Right renal pelvis (tissue), 4 donors: ENCODE measurements at places on chromosomes 11 and 22. TPM values are rescaled to one million over a fixed set of nuclear protein-coding genes. Genes with fewer than 3 reads are reported as not detected.

DNA sequence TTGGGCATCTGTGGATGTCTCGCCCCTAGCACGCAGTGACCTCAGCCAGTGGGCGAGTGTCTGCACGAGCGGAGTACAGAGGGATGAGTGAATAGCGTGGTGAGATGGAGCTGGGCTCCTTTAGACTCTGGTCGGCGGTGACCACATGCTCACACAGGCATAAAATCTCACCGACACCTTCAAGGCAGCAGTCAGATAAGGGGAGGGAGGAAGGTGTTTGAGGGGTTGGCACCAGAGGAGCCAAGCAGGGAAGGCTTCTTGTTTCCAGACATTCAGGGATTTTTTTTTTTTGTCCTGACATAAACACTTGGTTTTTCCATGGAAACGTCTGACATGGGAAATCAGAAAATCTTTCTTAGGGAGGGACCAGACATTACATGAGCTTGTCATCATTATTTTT, 35.8 kb downstream of the GRIK4 start:
- no peak for DNase-seq

DNA sequence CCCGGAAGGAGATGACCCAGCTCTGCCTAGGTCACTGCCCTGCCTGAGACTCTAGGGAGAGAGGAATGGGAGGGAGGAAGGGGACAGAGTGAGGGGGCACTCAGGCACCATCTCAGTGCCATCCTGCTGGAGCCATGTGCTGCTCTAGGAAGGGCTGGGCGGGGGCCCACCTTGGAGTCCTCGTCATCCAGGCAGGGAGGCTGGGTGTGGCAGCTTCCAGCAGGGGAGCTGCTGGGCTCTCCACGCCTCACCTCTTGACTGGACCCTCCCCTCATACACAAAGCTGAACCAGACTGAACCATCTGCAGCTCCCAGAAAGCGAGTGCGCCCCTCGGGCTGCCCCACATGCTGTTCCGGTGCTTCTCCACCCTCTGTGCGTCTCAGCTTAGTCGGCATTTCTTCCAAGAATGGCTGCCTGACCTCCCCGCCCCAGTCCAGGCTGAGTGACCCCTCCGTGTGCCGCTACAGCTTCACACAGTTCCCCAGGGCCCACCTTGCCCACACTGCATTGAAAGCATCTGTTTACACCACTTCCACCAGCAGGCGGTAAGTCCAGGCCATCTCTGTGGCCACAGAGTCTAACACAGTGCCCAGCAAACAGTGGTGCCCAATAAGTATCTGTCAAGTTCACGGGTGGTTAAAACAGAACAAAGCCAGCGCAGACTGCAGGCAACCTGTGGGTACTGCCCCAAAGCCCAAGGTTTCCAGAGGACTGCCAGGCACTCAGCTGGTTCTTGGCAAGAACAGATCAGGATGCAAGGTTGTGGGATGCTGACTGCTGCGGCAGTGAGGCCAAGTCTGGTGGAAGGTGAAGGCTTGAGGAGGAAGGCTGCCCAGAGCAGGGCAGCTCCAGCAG, 9.4 kb upstream of the TRIM29 start:
- DNase-seq, result no peak

DNA sequence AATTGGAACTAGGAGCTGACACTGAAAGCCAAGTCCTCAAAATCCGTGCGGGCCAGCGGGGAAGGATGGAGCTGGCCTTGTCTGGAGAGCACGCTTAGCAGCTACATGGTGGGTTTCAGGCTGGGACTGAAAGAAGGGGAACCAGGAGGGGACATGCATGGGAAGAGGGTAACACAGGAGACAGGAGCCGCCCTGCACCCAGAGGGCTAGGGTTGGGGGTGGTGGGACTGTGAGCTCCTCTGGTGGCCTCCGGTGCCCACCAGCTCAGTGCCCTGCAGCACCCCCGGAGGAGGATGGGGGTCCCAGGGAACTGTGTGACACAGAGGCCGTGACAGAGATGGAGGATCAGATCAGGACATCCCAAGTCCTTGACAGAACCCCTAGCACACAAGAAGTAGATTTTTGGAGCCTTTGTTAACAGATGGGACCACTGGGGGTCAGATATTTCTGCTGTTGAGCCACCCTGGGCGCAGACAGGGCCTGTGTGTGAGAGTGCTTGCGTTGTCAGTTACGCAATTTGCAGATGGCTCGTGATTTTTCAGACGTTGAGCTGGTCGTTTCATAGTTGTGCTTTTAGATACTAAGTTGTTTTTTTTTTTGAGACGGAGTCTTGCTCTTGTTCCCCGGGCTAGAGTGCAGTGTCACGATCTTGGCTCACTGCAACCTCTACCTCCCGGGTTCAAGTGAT, 21.3 kb upstream of the GRAMD4 start:
- no peak for DNase-seq

GRCh38 chr22:42754658-42755057, 34.0 kb upstream of the A4GALT start:
- DNase-seq, result no peak

DNA sequence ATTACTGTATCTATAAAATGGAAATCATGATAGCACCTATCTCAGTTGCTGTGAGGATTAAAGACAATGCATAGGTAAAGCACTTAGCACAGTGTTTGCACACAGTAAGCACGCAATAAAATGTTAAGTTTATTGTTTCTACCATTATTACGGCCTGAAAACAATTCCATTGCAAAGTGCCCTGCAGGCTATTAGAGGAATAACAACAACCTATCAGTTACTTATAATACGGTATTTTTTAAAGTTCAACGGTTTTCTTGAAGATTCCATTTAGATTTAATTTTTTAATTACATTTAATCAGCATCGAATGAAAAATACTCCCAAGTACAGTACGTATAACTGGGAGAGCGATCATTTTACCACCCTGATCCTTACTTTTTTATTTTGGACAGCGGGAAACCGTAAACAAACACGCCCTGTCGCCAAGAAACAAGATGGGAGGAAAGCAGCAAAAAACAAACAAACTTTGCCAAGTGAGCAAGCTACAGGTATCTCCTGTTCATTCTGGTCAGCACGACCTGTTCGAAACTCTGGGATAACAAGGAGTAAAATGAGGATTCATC, 893 bp downstream of the SLC36A4 start:
- no peak for DNase-seq

- no peak for DNase-seq
Measured at GRCh38 chr22:43346521-43346929, 3.4 kb upstream of the SCUBE1 start.

- no peak for DNase-seq
Measured at GRCh38 chr22:22123118-22123959, 121.2 kb upstream of the VPREB1 start.

DNA sequence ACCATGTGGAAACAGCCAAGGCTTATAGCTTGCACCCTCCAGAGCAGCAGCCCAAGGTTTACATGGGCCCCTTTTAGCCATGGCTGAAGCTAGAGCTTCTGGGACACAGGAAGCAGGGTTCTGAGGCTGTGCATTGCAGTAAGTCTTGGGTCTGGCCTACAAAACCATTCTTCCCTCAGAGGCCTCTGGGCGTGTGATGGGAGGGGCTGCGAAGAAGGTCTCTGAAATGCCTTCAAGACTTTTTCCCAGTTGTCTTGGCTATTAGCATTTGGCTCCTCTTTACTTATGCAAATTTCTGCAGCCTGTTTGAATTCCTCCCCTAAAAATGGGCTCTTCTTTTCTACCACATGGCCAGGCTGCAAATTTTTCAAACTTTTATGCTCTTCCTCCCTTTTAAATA, 109.5 kb downstream of the BBOX1 start:
- no peak for DNase-seq

GRCh38 chr11:14253840-14254239, 105.1 kb downstream of the RRAS2 start:
- no peak for DNase-seq

DNA sequence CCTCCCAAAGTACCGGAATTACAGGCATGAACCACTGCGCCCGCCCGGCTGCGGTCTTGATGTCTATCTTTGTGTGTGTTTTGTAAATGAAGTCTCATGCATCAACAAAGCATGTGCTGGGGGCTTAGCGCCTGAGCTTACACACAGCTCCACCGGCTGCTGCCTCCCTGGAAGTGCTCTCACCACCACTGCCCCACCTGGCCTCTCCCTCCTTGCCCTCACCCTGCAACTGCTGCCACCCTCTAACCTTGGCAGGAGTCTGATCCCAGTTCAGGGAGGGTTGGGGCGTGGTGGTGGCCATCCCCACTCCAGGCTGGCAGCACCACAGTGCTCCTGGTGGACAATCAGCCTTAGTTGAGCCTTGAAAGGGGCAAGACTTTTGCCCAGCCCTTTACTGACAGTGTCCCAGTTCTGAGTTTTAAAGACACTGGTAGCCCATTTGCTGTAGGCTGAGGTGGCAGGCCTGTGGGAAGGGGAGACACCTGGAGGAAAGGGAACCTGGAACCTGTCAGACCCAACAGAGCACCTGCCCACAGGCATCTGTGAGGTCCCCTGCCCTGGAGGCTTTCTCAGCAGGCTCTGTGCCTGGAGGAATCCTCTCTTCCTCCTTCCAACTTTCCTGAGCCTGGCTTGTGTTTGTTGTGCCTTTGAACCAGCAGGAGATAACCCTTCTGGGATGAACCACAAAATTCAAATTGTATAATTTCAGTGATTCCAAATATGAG, 42.4 kb upstream of the WEE1 start:
- DNase-seq, result no peak

DNA sequence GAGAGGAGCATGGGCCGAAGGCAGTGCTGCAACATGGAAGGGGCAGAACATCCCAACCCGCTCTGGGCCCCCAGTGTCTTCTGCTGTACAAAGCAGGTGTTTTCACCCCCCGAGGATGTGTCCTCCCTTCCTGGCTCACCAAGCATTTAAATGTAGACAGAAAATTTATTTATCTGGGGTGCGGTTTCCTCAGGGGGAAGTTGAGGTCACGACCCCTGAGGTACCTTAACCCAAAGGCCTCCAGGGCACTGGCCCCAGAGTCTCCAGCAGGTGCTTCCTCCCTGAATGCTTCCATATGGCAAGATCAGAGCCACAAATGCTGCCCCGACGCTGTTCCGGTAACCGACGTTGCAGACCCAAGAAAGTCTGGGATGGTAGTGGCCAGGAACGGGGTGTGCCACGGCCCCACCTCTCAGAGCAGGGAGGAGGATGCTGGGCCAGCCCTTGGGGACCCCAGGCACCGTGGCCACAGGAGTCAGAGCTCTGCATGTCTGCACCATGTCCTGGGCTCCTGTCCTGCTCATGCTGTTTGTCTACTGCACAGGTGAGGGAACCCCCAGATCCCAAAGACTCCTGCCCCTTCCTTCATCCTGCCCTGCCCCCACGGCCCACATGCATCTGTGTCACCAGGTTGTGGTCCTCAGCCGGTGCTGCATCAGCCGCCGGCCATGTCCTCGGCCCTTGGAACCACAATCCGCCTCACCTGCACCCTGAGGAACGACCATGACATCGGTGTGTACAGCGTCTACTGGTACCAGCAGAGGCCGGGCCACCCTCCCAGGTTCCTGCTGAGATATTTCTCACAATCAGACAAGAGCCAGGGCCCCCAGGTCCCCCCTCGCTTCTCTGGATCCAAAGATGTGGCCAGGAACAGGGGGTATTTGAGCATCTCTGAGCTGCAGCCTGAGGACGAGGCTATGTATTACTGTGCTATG, at the start of gene VPREB1:
Gene VPREB1, plus strand, starts transcription at position 471 of the 935 bp plus-strand sequence. Its CDS starts 28 bp downstream, at position 499.
- DNase-seq, result no peak

DNA sequence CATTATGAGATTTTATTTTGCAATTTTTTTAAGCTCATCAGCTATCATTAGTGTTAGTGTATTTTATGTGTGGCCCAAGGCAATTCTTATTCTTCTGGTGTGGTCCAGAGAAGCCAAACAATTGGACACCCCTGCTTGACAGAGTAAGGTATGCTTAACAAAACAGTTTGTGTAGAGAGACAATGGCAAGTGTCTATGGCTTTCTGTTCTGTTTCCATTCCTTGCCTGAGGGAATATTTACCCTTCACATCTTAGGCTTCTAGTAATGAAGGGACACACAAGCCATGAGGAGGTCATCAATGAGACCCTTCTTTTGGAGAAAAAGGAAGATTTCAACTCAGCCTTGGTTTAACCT, 1278.4 kb upstream of the TENM4 start:
- DNase-seq, result no peak

- DNase-seq, result no peak
Measured at GRCh38 chr11:61777234-61778090, 14.9 kb downstream of the TMEM258 start.

DNA sequence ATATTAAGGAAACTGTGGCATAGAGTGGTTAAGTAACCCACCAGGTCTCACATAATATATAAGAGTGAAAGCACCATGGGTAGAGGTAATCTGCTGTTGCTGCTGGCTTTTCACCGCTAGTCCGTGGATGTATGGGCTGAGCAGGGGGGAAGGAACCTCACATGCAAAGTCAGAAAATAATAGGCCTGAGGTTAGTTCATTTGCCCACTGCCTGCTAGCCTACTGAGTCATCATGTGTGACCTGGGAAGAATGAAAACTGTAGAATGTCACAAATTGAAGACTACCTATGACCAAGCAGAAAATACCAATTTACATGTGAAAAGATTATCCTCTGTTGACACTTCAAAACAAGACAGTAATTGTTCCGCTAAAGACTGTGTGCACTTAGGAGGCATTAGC, 560.1 kb upstream of the FAT3 start:
- DNase-seq, result no peak

- no peak for DNase-seq
Measured at GRCh38 chr11:74253361-74253760, 58.1 kb downstream of the P4HA3 start.

GRCh38 chr11:132161403-132162078, 791.1 kb downstream of the NTM start:
- DNase-seq, result no peak

GRCh38 chr11:92061456-92062062, 163.1 kb upstream of the FAT3 start:
- no peak for DNase-seq

DNA sequence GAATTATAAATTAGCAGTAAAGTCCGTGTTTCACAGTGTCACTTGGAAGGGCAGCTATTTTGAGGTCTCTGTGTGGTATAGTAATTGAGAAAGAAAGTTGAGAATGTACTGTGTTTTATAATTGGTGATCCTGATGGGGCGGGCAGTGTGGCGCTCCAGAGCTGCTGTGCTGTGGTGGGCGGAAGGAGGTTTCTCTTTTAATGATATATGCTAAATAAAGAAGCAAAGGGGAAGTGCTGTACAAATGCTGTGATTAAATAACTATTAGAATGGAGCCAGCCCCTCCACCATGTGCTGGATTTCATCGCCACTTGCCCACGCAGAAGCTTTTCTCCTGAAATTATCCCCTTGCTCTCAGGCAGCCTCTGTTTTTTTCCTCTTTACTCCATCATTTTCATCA, 24.6 kb downstream of the ATXN10 start:
- no peak for DNase-seq

The TP53I11 gene
- polyA plus RNA-seq, result 66.0 TPM

The MUC15 gene
- 2.5 TPM for polyA plus RNA-seq

The CCND1 gene
- 170 TPM for polyA plus RNA-seq

The MGAT3 gene
- 20.8 TPM for polyA plus RNA-seq

The HTR3A gene
- not detected for polyA plus RNA-seq

The MMP13 gene
- 0.04 TPM for polyA plus RNA-seq

The OR52H1 gene
- polyA plus RNA-seq, result not detected
